Substantia nigra (tissue), 51 donors: ENCODE measurements at places on chromosomes 5 and 9.

DNA sequence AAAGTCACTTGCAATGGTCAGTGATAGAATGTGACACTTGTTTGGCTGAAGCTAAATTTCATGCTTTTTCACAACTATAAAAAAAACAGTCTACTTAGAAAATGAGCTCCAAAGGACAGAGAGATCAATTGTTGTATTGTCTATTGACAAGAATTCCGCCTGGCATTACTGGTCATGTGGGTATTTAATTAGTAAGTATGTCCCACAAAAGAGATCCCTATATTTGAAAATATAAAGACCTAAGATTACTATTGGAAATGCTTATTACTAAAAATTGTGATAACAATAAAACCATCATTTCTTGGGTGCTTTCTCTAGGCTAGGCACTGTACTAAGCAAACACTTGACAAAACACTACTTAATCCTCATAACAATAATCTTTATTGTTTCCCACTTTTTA lies 745.2 kb upstream of the C9orf72 start:
- DNase-seq = no peak

DNA sequence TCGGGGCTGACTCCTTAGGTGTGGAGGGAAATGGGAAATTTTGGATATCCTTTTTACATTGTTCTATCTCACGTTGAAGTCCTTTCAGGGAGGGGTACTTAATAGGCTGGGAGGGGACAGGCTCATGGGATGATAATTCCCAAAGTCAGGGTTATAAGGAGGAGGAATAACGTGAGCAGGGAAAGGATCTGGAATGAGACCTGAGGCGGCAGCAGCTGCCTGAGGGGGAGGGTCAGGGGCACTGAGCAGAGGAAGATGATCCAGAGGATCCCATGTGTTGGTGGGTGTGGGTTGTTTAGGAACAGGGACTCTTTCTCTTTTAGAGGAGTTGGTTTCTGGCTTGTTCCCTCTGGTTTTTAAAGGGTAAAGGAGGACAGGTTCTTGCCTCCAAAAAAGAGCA lies 18.7 kb downstream of the IFT74 start:
- DNase-seq = no peak

DNA sequence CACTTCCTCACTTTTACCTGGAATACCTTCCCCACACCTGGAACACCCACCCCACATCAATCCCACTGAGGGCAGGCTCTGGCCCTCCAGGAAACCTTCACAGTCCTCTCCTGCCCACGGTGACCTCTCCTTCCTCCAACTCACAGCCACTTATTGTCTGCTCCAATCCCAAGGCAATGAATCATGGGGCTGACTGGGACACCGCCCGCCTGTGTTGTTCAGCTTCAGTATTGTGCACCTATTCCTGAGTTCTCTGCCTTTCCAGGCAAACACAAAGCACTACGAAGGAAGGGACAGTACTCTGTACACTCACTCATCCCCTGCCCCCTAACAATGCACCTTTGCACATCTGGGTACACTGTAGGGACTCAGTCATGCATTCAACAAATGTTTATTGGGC lies 7.3 kb downstream of the PCDH1 start:
- no peak for DNase-seq

GRCh38 chr9:129810116-129810515 lies 7.1 kb downstream of the TOR1B start:
- no peak for DNase-seq

DNA sequence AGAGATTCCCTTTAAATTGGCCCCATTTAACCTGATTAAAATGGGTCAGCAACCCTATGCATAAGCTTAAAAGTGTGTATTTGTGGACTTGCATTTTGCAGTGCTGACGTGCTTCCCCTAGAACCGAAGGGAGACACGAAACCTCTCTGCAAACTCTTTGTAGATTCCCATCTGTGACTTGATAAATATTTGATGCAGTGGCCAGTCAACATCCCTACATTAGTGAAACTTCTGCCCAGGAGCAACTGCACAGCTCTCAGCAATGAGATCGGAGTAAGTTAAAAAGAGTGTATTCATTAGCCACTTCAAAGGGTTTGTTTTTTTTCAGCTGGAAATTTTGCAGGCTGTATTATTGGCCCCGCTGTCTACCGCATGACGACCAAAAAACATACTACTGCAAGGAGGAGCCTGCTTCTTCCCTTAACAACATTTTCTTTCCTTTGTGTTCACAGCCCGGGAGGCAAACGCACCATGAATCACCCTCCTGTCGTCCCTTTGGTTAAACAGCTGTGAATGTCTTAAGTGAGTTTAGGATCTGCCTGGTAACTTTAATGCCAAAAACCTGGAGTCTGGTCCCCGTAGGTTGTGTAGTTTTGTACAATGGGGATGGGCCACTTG lies 38.0 kb upstream of the TCERG1 start:
- no peak for DNase-seq

DNA sequence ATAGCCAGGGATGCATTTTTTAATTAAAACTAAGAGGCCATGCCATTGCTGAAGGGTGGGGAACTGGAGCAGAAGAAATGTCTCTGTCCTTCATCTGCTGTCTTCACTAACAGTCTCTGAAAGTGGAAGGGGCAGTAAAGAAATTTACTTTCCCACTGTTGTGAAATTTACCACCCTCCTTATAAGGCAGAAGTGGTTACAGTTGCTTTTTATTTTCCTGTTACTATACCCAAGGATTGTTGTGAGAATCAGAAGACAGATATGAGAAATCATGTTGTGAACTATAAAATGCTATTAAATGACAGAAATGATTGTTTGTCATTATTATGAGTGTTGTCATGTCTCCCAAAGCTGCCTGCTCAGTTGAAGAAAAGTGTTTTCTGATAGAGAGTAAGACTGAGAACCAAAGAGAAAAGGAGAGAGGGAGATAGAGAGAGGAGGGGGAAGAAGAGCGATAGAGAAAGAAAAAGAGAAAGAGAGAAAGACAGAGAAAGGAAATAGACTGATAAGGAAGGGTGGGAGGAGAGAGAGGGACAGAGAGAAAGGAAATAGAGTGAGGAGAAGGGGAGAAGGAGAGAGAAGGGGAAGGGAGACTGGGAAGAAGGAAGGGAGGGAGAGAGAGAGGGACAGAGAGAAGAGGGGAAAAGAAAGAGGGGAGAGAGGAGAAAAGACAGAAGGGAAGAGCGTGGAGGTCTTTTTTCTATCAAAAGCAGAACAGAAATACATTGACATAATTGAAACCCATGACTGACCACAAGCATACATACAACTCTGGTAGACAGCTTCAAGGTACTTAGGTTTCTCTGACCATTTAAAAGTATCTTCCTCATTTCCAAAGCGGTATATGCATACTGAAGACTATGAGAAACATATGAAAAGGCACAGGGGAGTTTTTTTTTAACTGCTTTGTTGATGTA lies 22.5 kb downstream of the SEC61B start:
- DNase-seq = no peak

- peak; percentile 94 for DNase-seq
Observed at GRCh38 chr9:33025572-33026342, 684 bp downstream of the DNAJA1 start.

DNA sequence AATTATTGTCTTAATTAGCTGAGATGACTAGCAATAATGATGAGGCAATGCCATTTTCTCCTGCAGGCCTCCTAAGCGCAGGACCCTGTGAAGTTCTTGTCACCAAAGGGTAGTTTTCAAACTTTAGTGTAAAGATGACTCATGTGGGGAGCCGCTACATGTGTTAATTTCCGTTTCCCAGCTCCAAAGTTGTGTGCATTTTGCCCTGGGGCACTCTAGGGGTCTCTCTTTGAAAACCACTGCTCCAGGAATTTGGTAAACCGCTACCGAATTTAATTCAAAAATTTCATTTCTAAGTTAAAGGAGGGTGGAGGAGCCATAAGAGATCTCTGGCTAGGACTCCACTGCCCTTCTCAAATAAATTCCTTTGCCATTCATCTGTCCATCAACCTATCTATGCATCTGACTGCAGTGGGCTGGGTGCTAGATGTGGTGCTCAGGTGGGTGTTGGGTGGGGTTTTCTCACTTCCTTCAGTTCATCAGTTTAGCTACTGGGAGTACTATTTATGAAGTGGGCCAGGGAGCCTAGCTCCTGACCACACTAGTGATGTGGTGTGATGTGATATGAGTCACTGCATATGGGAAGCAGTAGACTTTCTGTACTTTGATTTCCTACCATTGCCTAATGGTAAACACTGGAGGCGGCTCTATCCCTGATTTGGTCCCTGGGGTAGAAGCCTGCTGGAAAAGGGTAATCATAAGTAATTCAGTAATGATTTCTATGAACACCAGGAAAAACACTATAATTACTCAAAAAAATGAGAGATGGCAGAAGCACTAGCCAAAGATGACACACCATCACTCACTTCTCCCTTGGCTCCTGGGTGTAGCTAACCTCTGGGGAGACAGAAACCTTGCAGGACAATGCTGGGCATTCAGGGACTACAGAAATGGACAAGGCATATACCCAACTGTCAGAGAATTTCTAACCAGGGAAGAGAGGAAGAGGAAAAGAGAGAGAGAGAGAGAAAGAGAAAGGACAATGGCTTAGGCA lies 4.0 kb upstream of the ZSWIM6 start:
- DNase-seq = no peak

GRCh38 chr5:127858116-127858784 lies 155.1 kb downstream of the CCDC192 start:
- DNase-seq = no peak

GRCh38 chr9:28155067-28155466 lies 581.8 kb upstream of the C9orf72 start:
- DNase-seq = no peak

DNA sequence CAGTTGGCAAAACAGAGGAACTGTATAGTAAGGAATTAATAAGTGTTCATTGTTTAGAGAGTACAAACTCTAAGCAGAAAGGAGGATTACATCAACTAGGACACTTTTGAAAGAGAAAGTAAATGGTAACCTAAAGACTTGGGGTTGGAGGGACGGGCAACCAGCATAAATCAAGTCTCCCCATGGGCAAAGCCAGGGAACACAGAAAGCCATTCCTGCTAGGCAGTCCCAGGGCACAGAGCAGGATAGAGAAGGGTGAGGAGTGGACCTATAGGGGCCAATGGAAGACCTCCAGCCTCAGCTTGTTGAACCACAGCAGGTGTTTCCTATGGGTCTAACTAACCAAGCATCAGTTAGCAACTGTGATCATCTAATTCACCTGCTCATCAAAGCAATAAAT lies 9.2 kb upstream of the ERAP1 start:
- DNase-seq = no peak

- DNase-seq = no peak
Observed at GRCh38 chr9:89079391-89079790, 88.1 kb downstream of the S1PR3 start.

- peak; percentile 62 for DNase-seq
Observed at GRCh38 chr9:694403-695154, 146.9 kb upstream of the DMRT1 start.

- DNase-seq = no peak
Observed at GRCh38 chr5:42944989-42945388, 95.1 kb downstream of the ANXA2R start.

DNA sequence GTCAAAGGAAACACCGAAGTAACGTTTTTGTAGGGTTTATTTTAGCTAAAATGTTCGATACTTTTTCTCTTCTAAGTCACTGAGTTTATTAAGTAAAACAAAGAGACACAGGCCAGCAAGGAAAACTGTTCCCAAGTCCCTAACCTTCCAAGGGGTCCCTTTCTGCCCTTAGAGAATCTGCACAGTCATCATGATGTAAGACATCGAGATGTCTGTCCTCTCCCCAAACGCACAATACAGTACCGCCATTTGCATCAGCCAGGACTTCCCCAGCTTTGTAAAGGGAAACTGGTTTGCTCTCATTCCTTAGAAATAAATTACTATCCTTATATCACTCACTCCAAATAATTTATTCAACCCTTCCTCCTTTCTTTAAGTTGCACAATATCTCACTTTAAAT lies 89.3 kb downstream of the MARCHF11 start:
- DNase-seq = no peak

DNA sequence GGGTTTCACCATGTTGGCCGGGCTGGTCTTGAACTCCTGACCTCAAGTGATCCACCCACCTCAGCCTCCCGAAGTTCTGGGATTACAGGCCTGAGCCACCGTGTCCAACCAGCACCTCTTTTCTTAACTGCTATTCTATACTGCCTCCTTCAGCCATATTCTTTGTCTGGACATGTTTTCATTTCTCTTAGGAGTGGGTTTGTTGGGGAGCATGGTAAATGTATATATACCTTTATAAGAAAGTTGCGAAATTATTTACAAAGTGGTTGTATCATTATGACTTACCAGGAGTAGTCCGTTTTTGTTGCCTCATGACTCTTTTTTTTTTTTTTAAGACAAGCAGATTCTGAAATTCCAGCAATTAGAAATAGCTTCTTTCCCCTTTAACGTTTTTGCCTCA lies 38.7 kb downstream of the CDC42SE2 start:
- no peak for DNase-seq

- DNase-seq = no peak
Observed at GRCh38 chr9:81430727-81431126, 258.6 kb downstream of the TLE1 start.

GRCh38 chr9:134007150-134007549 lies 15.0 kb upstream of the VAV2 start:
- DNase-seq = no peak

DNA sequence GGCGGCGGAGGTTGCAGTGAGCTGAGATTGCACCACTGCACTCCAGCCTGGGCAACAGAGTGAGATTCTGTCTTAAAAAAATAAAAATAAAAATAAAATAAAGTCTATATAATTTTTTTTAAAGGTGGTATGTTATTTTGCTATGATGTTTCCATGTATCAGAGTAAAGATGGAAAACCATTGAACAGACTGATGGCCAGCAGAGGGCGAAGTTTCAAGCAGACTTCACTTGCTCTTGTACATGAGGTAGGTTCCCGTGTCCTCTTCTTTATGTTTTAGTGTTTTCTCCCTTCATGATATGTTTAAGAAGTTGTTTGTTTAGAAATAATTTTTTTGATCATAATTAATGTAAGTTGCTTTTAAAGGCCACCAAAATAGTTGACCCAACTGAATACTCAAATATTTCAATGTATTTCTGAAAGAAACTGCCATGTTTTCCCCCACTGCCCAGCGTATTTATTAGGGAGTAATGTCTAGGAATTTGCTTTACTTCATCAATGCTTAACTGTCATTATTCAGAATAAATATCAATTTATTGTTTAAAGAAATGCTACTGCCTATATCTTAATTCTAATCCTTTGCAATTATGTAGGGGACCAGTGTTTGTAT lies 146.4 kb downstream of the HACD4 start:
- peak; percentile 14 for DNase-seq

DNA sequence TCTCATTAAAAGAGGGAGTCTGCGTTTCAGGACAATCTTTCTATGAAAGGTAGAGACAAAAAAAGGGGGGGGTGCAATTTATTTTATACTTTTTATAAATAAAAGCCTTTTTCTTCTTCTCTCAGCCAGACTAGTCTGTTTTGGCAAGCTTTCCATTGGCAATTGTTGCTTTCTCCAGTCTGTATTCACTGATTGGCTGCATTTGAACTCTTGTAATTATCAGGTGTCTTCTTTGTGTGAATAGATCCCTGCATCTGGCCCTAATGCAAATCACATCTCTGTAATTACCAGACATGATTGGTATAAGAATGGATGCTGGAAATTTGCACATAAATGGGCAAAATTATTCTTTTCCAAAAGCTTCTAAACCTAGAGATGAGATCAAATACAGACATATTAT lies 7.6 kb upstream of the EQTN start:
- no peak for DNase-seq

- no peak for DNase-seq
Observed at GRCh38 chr5:64763948-64764503, 4.5 kb downstream of the SREK1IP1 start.

GRCh38 chr9:2502210-2502609 lies 119.4 kb upstream of the VLDLR start:
- no peak for DNase-seq
